ENCODE measurements at places on chromosomes 2 and 18.

DNA sequence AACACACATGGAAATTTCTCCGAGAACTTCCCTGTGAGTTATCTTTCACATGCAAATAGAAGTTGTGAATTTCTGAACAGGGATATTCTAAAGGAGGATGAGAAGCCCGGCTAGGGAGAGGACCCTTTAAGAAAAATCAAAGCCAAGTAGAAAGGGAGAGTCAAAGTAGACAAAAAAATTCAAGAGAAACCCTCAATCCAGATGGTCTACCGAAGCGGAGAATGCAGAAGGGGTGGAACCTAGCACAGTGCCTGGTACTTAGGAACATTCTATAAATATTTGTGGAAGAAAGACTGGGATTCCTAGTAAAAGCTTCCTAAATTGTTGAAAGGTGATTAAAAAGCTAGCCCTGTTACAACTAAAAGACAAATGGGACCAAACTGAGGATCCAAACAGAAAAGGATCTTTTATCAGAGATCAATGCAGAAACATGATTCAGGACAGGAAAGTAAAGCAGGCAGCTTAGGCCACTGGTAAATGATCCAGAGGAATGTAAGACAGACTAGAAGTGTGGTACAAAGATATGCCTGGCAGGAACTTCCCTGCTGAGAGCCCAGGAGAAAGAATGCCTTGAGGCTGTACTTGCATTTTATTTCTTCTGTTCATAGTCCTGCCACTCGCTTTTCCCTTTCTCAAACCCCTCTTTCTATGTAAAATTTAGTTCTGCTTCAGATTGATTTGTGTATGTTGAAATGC is 19.5 kb upstream of the GLS start:
- DNase-seq, result no peak

DNA sequence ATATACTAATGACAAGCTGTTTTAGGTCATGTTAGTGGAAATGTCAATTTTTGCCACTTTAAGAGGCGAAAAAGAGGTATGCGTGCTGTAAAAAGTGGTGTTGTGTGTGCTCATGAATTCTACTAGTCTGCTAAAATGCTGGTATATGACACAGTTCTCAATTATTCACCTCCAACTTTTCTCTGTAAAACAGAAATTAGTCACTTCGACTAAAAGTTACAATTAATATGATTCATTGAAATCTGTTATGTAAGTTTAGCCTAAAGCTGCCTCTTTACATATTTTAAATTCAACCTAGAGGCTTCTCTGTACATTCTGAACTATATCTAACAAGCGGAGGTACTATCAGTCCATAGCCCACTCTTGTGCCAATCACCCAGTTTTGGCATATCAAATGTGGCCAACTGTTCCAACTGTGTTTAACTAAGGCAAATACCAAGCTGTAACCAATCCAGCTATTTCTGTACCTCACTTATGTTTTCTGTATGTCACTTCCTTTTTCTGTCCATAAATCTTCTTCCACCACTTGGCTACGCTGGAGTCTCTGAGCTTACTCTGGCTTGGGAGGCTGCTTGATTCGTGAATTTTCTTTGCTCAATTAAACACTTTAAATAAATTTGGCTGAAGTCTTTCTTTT is 20.8 kb downstream of the BAZ2B start:
- peak; percentile 29 for DNase-seq

DNA sequence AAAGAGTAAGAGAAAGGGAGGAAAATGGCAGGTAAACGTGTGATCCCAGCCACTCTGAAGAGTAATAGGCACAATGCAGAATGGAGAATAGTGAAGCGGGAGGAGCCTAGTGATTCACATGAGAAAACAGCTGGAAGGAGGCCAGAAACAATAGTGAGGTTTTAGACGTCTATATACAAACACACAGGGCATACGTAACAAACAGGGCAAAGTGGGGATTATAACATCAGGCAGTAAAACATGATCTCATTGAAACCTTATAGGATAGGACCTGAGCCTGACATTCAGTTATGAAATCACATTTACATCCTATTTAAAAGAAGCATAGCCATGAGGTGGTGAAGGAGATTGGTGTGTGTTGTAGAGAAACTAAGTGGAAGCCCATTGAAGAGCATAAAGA is 33.0 kb upstream of the GATA6 start:
- no peak for DNase-seq

GRCh38 chr2:30717081-30717650 is 90.1 kb downstream of the CAPN13 start:
- no peak for DNase-seq

DNA sequence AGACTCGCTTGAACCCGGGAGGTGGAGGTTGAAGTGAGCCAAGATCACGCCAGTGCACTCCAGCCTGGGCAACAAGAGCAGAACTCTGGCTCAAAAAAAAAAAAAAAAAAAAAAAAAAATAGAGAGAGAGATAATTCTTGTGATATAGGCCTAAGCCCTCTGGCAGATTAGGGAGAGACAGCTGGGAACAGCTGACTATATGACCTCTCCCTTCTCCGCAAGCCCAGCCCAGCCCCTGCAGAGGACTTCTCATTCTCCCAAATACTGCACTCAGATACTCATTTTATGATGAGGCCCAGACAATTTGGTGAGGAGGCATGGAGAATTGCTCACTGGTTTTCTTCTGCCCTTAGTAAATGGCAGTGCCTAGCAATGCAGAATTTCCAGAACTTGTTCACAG is 262.0 kb downstream of the HAUS1 start:
- no peak for DNase-seq

Data from NB4 (cell line).